Stimulated activated CD4-positive, alpha-beta T cell treated with anti-CD3 and anti-CD28 coated beads, TNF-alpha, amount 100 ng/mL, for 24 hours (primary cell): ENCODE measurements at places on chromosomes 6 and 20.

DNA sequence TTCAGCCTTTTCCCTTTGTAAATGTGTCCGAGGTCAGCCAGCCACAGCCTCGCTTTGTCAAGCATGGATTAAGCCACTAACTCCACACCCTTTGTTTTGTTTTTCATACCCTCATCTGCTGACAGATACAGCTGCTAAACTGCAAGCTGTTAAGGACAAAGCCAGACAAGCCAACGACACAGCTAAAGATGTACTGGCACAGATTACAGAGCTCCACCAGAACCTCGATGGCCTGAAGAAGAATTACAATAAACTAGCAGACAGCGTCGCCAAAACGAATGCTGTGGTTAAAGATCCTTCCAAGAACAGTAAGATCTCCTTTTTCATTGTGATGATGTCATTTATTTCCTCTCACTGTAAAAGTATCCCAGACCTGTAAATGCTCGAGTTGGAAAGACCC is 269.3 kb downstream of the ARHGAP18 start:
- DNase-seq = no peak

DNA sequence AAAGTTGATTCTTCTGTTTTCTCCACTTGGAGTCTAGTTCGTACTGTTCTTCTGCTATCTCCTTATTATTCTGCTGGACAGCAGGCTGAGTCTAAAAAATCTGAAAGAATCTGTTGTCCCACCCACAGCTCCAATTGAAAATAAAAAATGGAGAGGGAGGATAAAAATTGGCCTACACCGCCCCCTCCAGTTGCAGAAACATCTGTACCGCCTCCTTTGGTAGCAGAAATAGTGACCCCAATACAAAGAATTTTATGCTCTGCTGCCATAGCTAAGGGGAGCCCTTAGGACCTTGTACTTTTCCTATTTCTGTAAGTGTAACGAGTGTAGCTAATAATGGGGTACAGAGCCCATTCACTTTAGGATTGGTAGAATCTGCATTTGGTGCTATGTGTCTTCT is 4.9 kb upstream of the FKBP1A start:
- DNase-seq = no peak

DNA sequence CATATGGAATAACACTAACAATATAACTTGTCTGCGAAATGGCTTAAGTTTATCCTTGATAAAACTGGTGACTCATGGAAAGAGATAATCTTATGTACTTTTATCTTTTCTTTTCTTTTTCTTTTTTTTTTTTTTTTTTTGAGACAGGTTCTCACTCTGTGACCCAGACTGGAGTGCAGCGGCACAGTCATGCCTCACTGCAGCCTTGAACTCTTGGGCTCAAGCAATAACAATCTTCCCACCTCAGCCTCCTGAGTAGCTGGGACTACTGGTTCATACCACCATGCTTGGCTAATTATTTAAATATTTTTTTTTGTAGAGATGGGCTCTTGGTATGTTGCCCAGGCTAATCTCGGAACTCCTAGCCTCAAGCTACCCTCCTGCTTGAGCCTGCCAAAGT is 68.1 kb upstream of the SCGN start:
- no peak for DNase-seq

- DNase-seq = no peak
These were observed 193.9 kb downstream of the MMUT start for GRCh38 chr6:49269190-49269589.

GRCh38 chr6:90256698-90257485 is 39.8 kb downstream of the BACH2 start:
- DNase-seq = no peak

GRCh38 chr6:21132856-21133838 is 460.4 kb upstream of the SOX4 start:
- no peak for DNase-seq

DNA sequence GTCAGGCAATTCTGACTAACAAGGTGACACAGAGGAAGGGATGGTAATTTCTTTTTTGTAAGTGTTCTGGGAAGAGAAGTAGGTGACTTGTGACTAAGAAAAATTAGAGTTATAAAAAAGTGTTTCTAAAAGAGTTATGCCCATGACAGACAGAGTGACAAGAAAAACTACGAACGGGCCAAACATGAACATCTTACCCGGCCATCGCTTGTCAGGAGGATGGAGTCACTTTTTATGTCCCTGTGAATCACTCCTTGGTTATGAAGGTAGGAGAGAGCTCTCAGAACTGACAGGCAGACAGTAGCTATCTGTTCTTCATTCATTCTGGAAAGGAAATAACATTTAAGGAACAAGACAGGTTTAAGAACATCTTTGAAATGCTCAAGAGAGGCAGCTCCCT is 43.0 kb downstream of the LAMP5 start:
- no peak for DNase-seq
